ENCODE measurements at places on chromosomes 4 and X.

DNA sequence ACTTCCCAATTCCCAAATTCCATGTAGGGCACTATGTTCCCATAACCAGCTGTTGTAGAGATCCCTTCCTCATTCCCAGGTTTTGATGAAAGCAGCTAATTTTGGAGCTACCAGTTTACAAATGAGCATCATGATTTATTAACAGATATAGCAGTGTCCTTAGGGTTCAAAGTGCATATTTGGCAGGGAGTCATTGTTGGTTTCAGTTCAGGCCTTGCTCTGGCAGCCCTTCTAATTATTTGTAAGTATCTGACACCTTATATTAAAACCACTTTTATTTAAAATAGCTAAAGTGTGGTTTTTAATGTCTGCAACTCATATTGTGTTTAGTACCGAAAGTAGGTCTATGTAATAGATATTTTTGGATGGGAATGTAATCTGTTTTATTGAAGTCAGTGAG is 518.5 kb downstream of the TLL1 start:
- no peaks in the 10 kb centered on the region for H3K27me3 ChIP-seq
- H3K36me3 ChIP-seq: no peaks in the 10 kb centered on the region
- no peak for DNase-seq
- H3K4me1 ChIP-seq: no peaks in the 10 kb centered on the region
- H3K27ac ChIP-seq: no peak overlapping the region

DNA sequence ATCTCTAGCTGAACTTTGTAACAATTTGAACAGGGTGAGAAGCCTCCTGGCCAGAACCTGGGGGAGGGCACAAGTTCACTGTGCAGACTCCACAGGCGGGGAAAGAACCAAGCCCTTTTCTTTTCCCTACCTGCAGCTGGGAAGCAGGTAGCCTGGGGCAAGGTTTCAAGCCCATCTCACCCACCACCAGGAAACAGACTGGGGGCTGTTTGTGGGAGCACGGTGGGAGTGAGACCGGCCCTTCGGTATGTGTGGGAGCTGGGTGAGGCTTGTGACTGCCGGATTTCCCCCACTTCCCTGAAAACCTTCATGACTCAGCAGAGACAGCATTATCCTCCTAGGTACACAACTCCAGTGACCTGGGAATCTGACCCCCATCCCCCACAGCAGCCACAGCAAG is 211.7 kb downstream of the ZNF674 start:
- H3K27ac ChIP-seq: no peak overlapping the region
- H3K36me3 ChIP-seq: no peaks in the 10 kb centered on the region
- no peak overlapping the region for H3K4me3 ChIP-seq
- H3K4me1 ChIP-seq: no peaks in the 10 kb centered on the region

GRCh38 chr4:143773998-143774895 is 73.8 kb upstream of the FREM3 start:
- no peak for DNase-seq
- no peaks in the 10 kb centered on the region for H3K4me1 ChIP-seq
- no peaks in the 10 kb centered on the region for H3K27me3 ChIP-seq
- H3K36me3 ChIP-seq: no peaks in the 10 kb centered on the region
- H3K4me3 ChIP-seq: no peak overlapping the region

- no peaks in the 10 kb centered on the region for H3K4me1 ChIP-seq
- no peaks in the 10 kb centered on the region for H3K27me3 ChIP-seq
- H3K4me3 ChIP-seq: no peak overlapping the region
- H3K36me3 ChIP-seq: no peaks in the 10 kb centered on the region
- H3K27ac ChIP-seq: no peak overlapping the region
Observed at GRCh38 chr4:94934864-94935263, 177.1 kb downstream of the BMPR1B start.

GRCh38 chr4:38723726-38724474 is 58.9 kb downstream of the TLR10 start:
- H3K27ac ChIP-seq: no peak overlapping the region
- no peaks in the 10 kb centered on the region for H3K27me3 ChIP-seq
- no peak for DNase-seq
- H3K4me1 ChIP-seq: peaks cover 5% of the 10 kb centered on the region
- H3K4me3 ChIP-seq: no peak overlapping the region

GRCh38 chr4:161343569-161343950 is 820.2 kb downstream of the FSTL5 start:
- H3K4me3 ChIP-seq: no peak overlapping the region
- H3K4me1 ChIP-seq: no peaks in the 10 kb centered on the region
- H3K27ac ChIP-seq: no peak overlapping the region
- no peaks in the 10 kb centered on the region for H3K36me3 ChIP-seq
- no peak for DNase-seq
- H3K27me3 ChIP-seq: no peaks in the 10 kb centered on the region

GRCh38 chr4:184439856-184440594 is 34.3 kb downstream of the IRF2 start:
- H3K36me3 ChIP-seq: no peaks in the 10 kb centered on the region
- H3K4me3 ChIP-seq: no peak overlapping the region
- H3K27me3 ChIP-seq: no peaks in the 10 kb centered on the region

DNA sequence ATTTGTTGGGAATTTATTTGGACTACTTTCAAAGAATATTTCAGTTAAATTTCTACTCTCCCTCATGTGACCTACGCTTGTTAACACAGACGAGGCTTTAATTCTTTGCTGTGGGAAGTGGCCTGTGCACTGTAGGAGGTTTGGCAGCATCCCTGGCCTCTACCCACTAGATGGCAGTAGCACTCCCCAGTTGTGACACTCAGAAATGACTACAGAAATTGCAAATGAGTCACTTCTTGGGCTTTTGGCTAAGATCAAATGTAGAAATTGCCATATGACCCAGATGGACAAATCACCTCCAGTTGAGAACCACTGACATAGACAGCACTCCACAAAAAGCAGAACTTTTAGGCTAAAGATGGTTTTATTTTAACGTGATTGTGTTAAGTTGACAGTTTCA is 22.1 kb downstream of the PIR start:
- H3K27me3 ChIP-seq: no peaks in the 10 kb centered on the region
- H3K4me1 ChIP-seq: no peaks in the 10 kb centered on the region
- H3K27ac ChIP-seq: no peak overlapping the region
- DNase-seq: peak; percentile 2
- no peaks in the 10 kb centered on the region for H3K36me3 ChIP-seq

- no peak for DNase-seq
- H3K36me3 ChIP-seq: no peaks in the 10 kb centered on the region
- no peaks in the 10 kb centered on the region for H3K27me3 ChIP-seq
- H3K27ac ChIP-seq: no peak overlapping the region
- no peaks in the 10 kb centered on the region for H3K4me1 ChIP-seq
Observed at GRCh38 chrX:50152456-50152855, 48.4 kb downstream of the AKAP4 start.

GRCh38 chr4:75037252-75037651 is 104.3 kb downstream of the PARM1 start:
- no peaks in the 10 kb centered on the region for H3K4me1 ChIP-seq
- no peak overlapping the region for H3K4me3 ChIP-seq
- H3K27me3 ChIP-seq: no peaks in the 10 kb centered on the region
- no peak overlapping the region for H3K27ac ChIP-seq

DNA sequence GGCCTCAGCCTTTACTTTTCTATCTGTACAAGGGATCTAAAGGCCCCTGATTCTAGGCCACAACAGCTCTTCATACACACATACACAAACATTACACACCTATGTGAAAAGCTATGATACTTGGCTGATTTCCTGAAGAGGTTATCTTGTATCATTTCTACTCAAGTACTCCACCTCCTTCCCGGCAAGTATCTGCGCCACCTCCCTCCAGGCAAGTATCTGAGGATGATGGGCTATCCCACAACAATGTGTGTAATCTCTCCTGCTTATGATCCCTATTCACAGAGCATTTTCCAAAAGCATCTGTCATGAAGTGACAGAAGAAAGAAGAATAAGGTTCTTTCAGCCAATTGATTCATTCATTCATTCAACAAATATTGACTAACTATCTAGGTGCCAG is 36.8 kb downstream of the AFAP1 start:
- H3K4me3 ChIP-seq: no peak overlapping the region
- H3K36me3 ChIP-seq: no peaks in the 10 kb centered on the region
- H3K27me3 ChIP-seq: no peaks in the 10 kb centered on the region
- H3K4me1 ChIP-seq: no peaks in the 10 kb centered on the region

DNA sequence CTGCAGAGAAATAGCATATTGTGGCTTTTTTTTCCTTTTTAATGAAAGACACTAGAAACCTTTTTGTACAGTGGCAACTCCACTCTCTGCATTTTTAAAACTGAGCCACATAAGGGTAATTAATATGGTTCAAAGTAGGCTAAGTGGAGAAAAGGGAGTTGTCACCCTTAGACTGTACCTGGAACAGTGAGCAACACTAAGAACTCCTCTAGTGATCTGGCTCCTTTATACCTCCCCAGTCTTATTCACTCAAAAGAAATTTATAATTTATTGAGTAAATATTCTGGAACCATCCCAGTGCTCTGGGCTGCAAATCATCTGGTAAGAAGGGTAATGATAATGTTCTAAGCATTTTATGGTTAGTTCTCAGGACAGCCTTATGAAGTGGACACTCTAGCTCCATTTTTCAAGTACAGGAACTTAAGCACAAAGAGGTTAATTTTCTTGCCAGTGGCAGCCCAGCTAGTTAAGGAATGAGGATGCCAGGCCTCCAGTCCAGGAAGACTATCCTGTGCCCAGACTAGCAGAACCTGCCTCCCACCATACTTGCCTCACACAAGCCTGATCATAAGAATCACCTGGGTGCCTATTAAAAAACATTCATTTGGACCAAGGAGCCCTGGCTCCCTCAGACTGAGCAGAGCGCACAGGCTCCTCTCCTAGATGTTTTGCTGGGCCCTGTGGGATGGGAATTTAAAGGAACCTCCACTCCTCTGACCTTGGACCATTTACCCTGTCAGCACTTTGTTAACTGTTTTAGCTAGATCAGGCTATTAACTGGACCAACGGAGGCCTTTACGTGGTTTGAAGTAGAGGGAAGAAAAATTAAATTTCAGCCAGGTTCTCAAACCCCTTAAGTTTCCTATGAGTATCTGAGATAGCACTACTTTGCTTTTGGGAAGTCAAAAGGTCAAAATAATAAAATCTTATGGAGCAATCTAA is 102.6 kb downstream of the PDE5A start:
- H3K27me3 ChIP-seq: no peaks in the 10 kb centered on the region
- H3K36me3 ChIP-seq: no peaks in the 10 kb centered on the region
- H3K4me1 ChIP-seq: no peaks in the 10 kb centered on the region
- H3K4me3 ChIP-seq: no peak overlapping the region
- H3K27ac ChIP-seq: no peak overlapping the region

DNA sequence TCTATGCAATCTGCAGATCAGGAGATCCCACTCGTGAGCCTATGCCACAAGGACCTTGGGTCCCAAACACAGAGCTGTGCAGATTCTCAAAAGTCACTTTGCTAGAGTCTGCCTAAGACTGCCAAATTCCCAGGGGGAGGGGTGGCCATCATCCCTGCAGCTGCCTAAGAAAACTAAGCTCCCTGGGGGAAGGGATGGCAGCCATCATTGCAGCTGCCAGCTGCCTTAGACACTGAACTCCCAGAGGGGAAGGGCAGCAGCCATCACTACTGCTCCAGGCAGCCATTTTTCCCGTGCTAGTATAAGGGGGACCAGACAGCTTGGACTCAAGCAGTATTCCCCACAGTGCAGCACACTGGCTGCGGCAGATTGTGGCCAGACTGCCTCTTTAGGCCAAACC is 156.9 kb downstream of the NKX6-1 start:
- no peaks in the 10 kb centered on the region for H3K27me3 ChIP-seq
- H3K4me3 ChIP-seq: no peak overlapping the region
- H3K27ac ChIP-seq: no peak overlapping the region
- DNase-seq: no peak
- no peaks in the 10 kb centered on the region for H3K4me1 ChIP-seq

DNA sequence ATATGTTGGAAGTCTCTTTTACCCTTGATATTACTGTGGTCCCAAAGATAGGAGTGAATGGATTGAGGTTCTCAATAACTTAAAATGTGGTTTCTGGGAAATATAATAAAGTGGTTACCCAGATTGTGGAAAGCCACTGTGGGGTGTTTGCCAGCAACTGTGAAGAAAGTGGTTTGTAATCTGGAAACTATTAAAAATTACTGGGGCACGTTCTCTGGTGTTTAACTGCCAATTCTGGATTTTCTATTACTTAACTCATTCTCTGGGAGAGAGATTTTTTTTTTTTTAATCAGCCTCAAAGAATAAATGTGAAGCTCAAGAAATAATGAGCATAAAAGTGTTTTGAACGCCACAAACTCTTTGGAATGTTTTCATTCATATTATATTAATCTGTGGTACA is 4.9 kb upstream of the CXCL6 start:
- DNase-seq: no peak
- H3K4me3 ChIP-seq: no peak overlapping the region
- no peak overlapping the region for H3K27ac ChIP-seq
- H3K4me1 ChIP-seq: no peaks in the 10 kb centered on the region
- no peaks in the 10 kb centered on the region for H3K36me3 ChIP-seq

DNA sequence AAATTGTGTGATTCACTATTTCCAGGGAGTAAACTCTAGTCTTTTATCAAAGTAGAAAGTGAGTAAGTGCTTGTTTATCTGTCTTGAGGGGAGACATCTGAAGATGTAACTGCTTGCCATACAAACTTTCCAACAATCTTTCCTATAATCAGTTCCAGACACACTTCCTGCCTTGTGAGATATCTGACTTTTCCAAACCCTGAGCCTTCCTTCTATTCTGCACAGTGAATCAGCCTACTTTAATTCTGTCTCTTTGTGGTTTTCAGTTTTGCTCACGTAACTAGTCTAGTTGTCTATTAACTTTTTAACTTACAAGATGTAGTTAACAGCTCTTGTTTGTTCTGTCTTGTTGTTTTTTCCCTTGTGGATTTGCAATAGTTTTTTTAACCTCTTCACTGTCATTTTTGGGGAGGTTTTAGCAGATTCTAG is 947.8 kb downstream of the C4orf33 start:
- no peaks in the 10 kb centered on the region for H3K4me1 ChIP-seq
- no peak for DNase-seq
- H3K27me3 ChIP-seq: no peaks in the 10 kb centered on the region
- no peaks in the 10 kb centered on the region for H3K36me3 ChIP-seq

DNA sequence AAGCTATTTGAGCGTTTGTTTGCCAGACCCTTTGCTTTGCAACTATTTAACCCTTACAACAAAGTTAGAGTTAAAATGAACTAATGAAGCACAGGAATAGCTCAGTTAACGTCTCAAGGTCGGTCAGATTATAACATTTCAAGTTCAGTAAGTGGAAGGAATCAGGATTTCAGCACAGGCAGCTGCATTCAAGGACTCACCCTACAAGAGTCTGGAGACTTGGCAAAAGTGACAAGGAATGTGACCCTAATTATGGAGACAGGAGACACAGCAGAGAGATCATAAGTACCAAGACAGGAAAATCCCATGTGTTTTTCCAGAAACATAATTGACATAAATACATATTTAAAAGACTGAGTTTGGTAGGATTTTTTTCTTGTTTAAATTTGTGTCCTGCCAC is 1481.7 kb downstream of the TECRL start:
- H3K4me1 ChIP-seq: no peaks in the 10 kb centered on the region
- DNase-seq: no peak
- H3K36me3 ChIP-seq: no peaks in the 10 kb centered on the region
- no peak overlapping the region for H3K27ac ChIP-seq
- no peaks in the 10 kb centered on the region for H3K27me3 ChIP-seq
- no peak overlapping the region for H3K4me3 ChIP-seq

- H3K27ac ChIP-seq: no peak overlapping the region
- DNase-seq: no peak
- no peak overlapping the region for H3K4me3 ChIP-seq
- no peaks in the 10 kb centered on the region for H3K27me3 ChIP-seq
- no peaks in the 10 kb centered on the region for H3K36me3 ChIP-seq
Observed at GRCh38 chrX:24982306-24982965, 33.3 kb downstream of the ARX start.

Data from effector memory CD4-positive, alpha-beta T cell (primary cell).